NCI-H2171 treated with DMSO at 0.1 percent for 48 hours (cell line): ENCODE measurements at places on chromosomes 11 and 22.

GRCh38 chr11:3684819-3685172 is 13.6 kb upstream of the CHRNA10 start:
- no peak for DNase-seq

DNA sequence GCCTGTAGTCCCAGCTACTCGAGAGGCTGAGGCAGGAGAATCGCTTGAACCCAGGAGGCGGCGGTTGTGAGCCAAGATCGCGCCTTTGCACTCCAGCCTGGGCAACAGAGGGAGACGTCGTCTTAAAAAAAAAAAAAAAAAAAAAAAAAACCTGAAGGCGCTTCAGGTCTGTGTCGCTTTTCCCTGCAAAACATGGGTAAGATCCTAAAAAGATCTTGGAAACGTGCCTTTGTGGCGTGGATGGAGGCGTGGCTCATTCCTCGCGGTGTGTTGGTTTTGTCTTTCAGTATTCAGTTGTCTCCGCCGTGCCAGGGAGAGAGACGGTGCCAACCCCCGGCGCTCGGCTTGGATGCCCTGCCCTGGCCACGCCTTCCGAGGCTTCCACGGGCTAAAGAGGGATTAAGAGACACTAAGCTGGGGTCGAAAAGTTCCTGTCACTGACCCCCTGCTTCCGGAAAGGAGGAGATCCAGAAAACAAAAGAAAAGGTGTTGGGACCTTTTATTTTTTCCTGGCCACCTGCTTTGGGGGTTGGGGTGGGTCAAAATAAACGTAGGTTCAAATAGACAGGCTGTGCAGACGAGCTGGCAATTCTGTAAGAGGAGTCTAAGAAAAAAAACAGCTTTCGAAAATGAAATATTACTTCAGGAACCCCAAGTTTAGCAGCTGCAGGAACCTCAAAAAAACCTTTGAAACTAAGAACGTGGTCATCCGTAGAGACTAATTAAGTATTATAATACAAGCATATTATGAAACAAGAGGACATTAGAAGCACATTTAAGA is 1.1 kb upstream of the SLC35F2 start:
- DNase-seq: peak; percentile 72

DNA sequence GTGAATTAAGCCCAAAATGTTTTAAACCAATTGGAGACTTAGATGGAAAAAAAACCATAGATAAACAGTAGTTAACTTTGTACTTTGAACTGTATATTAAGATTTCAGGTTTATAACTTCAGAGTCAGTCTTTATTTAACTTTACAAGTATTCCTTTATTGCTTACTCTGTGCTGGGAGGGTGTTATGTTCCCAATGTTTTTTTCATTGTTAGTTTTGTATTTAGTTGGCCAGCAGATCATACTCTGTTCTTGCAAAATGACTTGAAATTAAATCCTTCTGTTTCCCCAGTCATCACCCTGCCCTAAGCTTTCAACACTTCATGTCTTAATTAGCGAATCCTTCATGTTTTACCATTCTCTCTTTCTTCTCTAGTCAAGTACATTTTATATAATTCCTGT is 25.3 kb downstream of the SIK2 start:
- DNase-seq: no peak

- DNase-seq: no peak
Measured at GRCh38 chr11:47208628-47209027, 6.1 kb upstream of the DDB2 start.

DNA sequence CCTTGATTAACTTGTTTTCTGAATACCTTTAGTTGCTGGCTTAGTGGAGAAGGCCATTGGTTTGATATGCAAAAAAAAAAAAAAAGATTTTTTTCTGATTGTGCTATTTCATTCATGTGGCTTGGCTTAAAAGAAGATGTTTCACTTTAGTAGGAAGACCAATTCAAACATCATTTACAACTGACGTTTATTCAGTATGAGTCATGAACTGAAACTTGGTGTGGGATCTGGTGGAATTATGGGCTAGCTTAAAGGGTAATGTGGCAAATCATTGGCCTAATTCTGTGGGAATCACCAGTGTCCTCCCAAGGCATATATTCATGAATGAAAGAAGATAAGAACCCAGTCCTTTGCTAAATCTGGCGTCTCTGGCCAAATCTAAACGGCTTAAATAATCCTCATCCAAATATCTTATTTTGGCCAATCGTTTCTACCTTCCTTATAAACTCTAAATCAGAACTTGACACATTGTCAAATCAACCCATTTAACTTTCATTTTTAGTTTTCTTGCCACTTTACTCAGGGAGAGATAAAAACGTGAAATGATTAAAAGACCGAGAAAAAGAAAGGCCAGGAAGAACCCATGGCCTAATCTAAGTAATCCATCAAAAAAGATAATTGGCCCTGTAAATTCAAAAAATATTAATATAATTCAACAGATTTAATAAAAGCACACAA is 77.0 kb downstream of the DDIAS start:
- no peak for DNase-seq

DNA sequence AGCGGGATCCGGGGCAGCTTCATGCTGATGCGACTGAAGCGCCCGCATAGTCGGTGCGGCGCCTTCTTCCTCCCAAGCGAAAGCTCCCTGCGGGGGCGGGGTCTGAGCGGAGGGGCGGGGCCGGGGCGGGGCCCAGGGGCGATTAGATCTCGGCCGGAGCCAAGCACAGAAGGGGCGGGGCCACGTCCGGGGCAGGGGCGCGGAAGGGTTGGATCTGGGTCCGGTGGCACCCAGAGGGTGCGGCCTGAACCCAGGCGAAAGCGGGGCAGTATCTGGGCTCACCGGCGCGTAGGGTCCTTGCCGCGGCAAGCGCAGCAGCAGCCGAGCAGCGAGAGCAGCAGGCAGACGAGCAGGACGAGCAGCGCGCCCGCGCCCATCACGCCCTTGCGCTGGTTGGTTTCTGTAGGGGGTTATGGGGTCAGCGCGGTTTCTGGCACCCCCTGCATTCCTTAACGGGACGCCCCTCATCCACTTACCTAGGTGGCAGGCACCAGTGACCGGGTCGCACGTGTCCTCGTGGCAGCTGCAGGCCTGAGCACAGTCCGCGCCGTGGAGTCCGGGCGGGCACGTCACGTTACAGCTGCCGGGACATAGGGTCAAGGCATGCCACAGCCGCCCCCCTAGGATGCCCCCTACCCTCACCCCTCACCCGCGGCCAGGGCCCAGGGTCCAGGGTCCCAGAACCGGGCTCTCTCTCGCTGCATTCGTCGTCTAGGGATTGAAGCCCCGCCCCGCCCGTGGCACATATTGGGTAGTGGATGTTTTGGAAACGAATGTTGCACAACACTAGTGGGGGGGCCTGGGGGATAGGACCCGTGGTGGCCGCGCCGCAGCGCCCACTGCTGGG is 8.1 kb downstream of the SCARF2 start:
- no peak for DNase-seq
